ENCODE measurements at places on chromosomes 12 and 14.

DNA sequence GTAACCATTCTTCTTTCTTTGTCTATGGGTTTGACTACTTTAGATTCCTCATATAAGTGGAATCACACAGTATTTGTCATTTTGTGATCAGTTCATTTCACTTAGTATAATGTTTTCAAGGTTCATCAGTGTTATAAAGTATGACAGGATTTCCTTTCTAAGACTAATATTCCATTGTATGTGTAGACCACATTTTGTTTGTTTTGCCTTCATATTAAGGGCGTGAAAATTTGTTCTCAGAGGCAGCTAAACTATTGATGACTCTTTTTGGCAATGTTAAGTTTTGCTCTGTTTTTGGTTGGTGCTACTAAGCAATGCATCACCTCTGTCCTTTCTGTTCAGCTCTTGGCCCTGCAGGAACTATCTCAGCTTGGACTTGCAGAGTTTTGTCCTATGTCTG is 1.7 kb upstream of the KLRG1 start:
- DNase-seq: no peak

DNA sequence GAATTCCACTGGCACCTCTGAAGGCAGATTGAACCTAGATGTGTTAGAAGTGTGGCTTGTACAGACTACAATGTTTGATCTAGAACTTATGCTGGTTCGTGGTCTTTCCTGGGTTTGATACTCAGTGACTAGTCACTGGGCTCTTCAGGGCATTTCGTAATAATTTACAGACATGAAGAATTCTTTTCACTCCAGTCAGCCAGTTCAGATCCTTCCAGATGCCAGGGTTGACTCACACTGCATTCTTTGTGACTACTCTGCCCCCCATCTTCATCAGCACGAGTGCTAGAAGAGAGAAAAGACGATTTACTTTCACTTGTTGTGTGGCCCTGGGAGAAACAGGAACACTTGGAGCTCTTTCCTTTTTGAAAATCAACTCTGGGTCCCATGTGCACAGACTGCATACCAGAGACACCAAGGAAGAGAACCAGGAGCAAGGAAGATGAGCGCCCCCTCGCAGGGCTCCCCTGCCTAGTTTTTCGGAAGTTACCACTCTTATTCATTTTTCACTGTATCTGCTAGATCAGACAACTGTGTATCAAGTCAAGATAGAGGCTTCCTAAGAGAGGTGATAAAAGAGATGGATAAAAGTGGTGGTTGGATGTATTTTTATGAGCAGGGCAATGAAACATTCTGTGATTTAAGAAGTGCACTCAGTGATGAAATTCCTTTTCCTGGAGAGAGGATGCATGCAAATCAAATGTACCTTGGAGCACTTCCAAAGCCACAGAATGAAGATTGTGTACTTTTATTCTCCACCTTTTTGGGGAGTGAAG is 33.5 kb upstream of the EVL start:
- DNase-seq: no peak

GRCh38 chr14:91012045-91012444 is 48.4 kb downstream of the RPS6KA5 start:
- no peak for DNase-seq

- DNase-seq: no peak
Observed at GRCh38 chr14:54385556-54385955, 11.3 kb upstream of the CDKN3 start.

- DNase-seq: no peak
Observed at GRCh38 chr12:68912916-68913315, 20.1 kb downstream of the CPM start.

DNA sequence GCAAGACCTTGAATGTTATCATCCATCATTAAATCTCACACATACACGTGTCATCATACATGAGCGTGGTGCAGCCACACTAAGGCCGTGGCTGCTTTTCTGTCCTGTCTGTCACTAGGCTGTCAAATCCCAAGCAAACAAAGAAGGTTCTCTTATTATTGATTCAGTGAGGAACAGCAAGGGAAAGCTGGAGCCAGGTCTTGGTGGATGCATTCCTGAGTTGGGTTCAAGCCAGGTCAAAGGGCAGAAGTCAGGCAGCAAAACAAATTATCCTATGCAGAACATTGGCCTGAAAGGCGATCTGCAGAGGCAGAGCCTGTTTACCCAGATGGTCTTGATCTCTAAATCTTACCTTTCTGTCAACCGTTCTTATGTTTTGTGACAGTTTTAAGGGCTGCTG is 252.3 kb downstream of the NEDD1 start:
- DNase-seq: no peak

DNA sequence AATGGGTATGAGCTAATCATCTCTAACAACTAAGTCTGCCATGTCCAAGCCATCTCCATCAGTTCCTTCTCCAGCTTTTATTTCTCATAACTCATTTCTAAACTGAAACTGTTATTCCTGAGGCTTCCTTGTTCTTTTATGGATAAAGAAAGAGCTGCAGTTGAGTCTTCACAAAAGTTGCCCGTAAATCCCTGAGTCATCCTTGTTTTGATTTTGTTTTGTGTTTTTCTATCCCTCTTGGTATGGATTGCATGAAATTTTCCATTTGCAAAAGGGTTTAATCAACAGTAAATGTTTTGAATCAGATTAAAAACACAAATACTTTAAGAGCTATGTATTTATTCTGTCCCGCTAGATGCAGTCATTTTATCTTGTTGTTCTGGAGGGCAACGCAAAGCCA is 290.6 kb downstream of the EGLN3 start:
- no peak for DNase-seq

GRCh38 chr14:50109342-50109741 is 7.0 kb downstream of the VCPKMT start:
- DNase-seq: no peak

- no peak for DNase-seq
Observed at GRCh38 chr12:26809611-26810285, 23.2 kb downstream of the ITPR2 start.

DNA sequence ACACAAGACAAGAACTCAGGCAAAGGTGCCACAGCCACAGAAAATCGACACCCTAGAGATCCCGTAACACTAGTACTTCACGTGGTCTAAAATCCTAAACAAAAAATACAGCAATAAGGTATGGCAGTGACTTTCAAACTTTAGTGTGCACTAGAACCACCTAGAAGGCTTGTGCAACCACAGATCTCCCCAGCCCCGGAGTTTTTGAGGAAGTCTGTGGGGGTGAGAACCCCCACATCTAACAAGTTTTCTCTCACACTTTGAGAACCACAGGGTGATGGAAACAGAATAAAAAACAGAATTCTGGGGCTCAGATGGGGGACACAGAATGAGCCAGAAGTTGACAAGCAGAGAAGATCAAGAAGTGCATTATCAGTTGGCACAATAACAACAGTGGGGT is 254.0 kb downstream of the ANO6 start:
- DNase-seq: no peak

DNA sequence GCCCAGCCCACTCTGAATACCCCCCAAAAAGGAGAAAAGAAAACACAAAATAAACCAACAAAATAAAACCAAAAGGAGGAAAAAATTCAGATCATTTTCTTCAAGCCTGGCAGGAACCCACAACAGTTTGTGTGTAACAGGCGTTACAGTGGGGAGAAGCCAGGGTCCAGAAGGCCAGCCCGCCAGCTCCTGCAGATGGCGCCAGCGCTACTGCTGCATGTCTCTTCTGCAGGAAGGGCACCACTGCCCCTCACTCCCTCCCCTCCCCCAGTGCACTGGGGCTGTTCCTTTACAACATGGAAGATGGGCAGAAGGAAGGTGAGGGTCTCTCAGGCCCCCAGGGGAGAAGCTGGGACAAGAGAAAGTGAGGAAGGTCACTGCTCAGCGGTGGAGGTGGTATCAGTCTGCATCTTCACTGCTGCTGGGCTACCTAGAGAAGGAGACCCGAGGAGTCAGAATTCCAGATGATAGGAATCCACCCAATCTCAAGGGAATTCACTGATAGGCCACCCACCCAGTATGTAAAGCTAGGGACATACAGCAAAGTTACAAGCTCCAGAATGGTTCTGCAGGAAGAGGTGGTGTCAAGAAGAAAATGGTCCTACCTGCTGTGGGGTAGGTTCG is 2.3 kb upstream of the NOP2 start:
- no peak for DNase-seq

DNA sequence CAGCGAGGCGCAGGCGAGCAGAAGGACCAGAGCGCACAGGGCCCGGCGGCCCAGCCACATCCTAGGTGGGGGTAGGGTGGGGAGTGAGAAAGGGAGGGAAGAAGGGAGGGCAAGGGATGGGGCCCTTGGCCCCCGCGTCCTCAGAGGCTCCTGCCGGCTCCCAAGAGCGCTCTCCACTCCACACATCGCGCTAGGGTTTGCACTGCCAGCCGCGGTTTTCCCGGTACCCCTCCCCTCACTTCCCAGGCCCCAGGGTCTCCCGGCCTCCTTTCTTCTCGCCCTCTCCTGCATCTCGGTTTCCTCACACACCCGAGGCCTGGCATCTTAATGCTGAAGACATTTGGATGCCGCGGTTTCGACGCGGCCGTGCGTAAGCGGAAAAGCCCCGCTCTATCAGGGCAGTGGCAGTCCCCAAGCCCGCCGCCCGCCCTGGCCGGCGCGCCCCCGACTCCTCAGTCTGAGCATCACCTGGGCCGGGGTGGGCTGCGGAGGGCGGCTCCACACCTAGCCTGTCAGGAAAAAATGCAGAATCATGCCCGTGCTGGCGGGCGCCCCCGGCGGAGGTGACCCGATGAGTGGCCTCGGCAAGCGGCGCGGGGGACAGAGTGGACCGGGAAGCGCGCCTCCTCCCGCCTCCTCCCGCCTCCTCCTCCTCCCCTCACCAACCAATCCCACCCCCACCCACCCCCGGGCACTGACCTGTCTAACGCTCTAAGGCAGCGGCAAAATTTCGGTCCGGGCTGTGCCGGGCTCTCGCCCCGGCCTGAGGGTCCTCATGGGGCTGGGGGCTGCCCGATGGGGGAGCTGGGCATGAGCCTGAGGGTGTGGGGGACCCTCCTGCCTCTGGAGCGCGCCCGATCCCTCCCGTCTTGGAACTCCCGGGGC is 686 bp downstream of the B4GALNT1 start:
- peak; percentile 31 for DNase-seq

GRCh38 chr12:81022531-81022930 is 55.3 kb upstream of the ACSS3 start:
- DNase-seq: no peak

- DNase-seq: no peak
Observed at GRCh38 chr12:53674977-53675700, 744 bp downstream of the ATP5MC2 start.
